ENCODE measurements at places on chromosomes 5 and 9. TPM values are rescaled to one million over a fixed set of nuclear protein-coding genes. Genes with fewer than 3 reads are reported as not detected.
A peak's percentile ranks its signal among the peaks of the same experiment; 100 is the strongest.

DDX4 gene
- not detected for total RNA-seq

DNA sequence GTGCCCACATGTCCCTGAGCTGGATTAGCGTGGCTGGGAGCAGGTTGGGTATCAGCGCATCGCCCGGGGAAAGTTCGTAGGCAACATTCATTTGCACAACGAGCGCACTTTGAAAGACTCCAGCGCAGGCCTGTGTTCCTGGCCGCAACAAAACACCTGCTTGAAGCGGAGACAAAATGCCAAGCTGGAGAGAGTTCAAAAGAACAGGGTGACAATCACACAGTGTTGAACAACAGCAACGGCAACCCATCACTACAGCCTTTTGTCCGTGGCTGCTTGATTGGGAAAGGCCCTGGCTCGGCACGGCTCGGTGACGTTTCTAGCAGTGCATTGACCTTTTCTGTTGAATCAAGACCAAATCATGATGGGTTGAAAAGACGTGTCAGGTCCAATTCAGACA lies 336.3 kb downstream of the IRX1 start:
- H3K27ac ChIP-seq = no peak overlapping the region
- no peaks in the 10 kb centered on the region for H3K27me3 ChIP-seq
- H3K36me3 ChIP-seq = no peaks in the 10 kb centered on the region
- H3K4me3 ChIP-seq = no peak overlapping the region

DNA sequence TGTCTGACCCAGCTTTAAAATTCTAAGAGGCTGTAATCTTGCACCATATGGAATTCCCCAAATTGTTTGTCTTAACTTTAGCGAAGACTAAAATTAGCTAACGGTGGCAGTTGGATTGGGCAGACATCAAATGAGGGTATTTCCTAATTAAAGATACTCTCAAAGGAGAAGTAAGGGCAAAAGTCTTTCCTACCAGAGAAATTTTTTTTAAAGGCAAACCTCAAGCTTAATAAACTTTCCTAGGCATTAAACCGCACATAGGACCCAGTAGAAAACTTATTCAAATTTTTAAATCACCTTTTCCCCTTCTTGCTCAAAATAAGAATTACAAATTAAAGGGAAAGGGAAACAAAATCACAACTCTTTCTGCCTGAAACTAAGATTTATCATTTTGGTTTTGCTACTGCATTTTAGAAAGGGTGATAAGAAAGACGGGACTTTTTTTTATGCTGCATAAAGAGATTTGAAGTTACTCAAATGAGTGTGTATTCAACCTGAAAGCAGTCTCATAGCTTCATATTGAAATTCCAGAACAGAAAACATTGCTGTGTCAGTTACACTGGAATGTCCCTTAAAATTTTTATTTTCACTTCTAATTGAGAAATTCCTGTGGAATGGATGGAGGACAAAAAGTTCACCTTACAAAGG lies 189.1 kb upstream of the PTGER4 start:
- no peaks in the 10 kb centered on the region for H3K27me3 ChIP-seq
- no peaks in the 10 kb centered on the region for H3K4me1 ChIP-seq
- DNase-seq = peak; percentile 12
- H3K4me3 ChIP-seq = no peak overlapping the region
- H3K36me3 ChIP-seq = no peaks in the 10 kb centered on the region

DNA sequence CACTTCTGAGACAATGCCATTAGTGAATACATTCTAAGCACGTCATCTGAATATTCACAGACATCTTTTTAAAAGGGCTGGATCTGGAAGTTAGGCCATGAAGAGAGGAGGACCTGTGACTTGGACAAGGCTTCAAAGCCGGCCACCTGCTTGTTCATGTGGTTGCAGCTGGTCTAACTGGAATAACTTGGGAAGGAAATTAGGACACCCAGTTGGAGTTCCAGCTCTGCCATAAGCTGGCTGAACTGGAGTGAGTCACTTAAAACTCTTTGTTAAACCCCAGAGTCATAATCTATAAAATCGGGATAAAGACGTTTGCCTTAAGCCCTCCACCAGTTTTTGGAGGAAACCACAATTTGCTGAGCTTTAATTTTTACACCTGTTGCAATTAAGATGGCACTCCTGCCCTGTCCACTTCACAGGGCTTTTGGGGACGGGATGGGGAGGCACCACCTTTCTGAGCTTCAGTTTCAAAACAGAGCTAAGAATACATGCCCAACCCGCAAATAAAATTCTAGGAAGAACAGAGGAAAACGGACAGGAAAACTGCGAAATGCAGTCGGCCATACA lies 536 bp upstream of the STX17 start:
- DNase-seq = no peak
- no peak overlapping the region for H3K27ac ChIP-seq
- no peaks in the 10 kb centered on the region for H3K4me1 ChIP-seq
- no peaks in the 10 kb centered on the region for H3K27me3 ChIP-seq

- peak; percentile 16 for DNase-seq
- no peaks in the 10 kb centered on the region for H3K36me3 ChIP-seq
- H3K27me3 ChIP-seq = no peaks in the 10 kb centered on the region
- H3K4me1 ChIP-seq = peaks cover 3% of the 10 kb centered on the region
These were observed 124.6 kb downstream of the GNAQ start for GRCh38 chr9:77906991-77907390.

- H3K4me1 ChIP-seq = no peaks in the 10 kb centered on the region
- no peak for DNase-seq
- H3K4me3 ChIP-seq = no peak overlapping the region
These were observed 171.4 kb downstream of the NIPBL start for GRCh38 chr5:37047947-37048346.

GRCh38 chr5:138736293-138736692 lies 16.9 kb upstream of the CTNNA1 start:
- H3K36me3 ChIP-seq = no peaks in the 10 kb centered on the region
- no peak overlapping the region for H3K4me3 ChIP-seq
- H3K27me3 ChIP-seq = no peaks in the 10 kb centered on the region
- no peak overlapping the region for H3K27ac ChIP-seq
- DNase-seq = no peak

Data from fibroblast of lung (primary cell).